ENCODE measurements at places on chromosomes 16 and 17.
A peak's percentile ranks its signal among the peaks of the same experiment; 100 is the strongest.

DNA sequence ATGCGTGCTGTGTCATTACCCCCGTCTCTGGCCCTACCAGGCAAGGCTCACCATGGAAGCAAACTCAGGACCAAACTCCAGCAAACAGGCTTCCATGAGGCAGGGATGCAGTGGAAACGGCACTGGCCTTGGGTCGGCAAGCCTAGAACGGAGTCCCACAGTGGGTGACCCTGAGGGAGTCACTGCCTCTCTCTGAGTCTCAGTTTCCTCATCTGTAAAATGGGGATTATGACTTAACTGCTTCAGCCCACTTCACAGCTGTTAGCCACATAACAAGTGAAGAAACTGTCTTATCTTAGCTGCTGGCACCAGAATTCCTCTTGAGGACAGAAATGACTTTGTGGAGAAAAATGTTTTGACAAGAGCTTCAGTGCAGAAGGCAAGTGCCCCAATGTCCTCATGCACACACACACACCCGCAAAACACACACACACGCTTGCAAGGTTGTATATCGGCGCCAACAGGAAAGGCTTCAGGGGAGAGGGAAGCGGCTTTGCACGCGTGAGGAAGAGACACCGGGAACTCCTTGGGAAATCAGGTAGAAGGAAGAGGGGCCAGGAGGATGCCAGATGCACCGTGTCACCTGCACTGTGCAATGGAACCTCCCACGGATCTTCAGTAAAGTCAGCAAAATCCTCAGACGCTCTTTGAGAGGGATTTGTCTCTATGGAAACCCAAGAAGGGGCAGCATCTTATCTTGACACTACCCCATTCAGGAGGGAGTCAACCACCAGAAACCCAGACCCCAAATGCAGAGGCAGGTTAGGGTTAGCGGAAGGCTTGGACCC is 53.7 kb downstream of the GSG1L start:
- no peak for DNase-seq

- peak; percentile 42 for DNase-seq
Measured at GRCh38 chr16:85717393-85718152, 28.8 kb upstream of the GINS2 start.

DNA sequence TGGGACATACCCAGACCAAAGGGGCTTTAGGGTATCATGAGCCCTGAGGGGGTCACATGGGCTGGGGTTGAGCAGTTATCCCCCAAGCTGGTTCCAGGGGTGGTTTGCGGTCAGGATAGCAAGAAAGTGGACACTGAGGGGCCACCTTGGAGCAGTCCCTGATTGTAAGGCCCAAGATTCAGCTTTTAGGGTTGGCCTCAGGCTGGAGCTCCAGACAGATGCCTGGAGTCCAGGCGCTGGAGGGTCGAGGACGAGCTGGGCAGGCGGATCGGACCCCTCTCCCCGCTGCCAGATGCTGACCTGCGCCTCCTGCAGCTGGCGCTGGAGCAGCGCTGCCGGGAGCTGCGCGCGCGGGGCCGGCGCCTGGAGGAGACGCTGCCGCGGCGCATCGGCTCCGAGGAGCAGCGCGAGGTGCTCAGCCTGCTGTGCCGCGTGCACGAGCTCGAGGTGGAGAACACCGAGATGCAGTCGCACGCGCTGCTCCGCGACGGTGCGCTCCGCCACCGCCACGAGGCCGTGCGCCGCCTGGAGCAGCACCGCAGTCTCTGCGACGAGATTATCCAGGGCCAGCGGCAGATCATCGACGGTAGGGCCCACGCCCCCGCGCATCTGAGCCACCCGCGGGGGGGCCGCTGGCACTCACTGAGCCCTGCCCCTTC is 10.0 kb downstream of the BTBD17 start:
- DNase-seq: no peak

- DNase-seq: no peak
Measured at GRCh38 chr16:67647111-67647651, 2.2 kb downstream of the CARMIL2 start.

DNA sequence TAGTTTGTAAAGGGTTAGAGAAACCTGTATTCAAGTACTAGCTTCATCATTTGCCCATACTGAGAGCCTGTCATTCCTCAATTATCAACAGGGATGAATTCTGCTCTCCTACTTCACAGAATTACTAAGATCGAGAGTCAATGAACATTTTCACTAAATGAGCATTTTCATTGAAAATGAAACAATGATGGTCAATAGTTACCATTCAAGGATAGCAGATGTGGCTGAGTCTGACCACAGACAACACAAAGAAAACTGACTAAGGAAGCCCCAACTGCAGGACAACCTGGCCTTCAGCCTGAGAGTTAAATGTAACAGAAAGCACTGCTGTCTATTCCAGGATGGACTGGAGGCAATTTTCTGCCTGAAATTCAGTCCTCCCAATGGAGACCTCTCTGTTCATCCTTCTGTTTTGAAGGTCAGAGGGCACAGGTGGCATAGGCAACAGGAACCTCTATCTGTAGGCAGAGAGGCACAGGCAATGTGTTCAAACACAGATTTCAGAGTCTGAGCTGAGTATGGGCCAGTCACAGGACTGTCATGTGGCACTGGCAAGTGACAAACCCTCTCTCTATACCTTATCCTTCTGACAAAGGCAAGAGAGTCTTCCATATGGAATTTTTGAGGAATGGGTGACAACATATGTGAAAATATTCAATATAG is 19.5 kb downstream of the TRAF4 start:
- no peak for DNase-seq

- DNase-seq: no peak
Measured at GRCh38 chr17:80253631-80254395, 6.8 kb upstream of the RNF213 start.

- DNase-seq: peak; percentile 58
Measured at GRCh38 chr16:28925386-28926228, 569 bp upstream of the RABEP2 start.

- no peak for DNase-seq
Measured at GRCh38 chr17:63019138-63019873, 53.3 kb downstream of the TANC2 start.

DNA sequence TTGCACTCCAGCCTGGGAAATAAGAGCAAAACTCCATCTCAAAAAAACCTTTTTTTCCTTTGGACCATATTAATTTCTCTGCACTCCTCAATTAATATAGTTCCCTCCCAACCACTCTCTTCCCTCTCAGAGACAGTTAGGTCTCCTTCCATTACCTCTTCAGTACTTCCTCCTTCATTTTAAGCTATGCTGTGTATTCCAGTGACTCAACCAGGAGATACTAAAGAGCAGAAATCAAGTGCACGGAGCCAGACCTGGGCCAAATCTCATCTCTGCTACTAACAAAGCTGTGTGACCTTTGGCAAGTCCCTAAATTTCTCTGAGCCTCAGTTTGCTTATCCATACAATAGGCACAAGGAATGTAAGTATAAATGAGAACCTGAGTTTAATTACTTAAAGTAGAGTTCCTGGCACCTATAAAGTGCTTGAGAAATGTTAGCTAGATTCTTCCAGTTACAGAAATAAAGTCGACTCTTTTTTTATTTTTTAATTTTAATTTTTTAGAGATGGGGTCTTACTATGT is 8.5 kb downstream of the PECAM1 start:
- DNase-seq: no peak

Measured in stimulated activated CD8-positive, alpha-beta memory T cell treated with anti-CD3 and anti-CD28 coated beads, Interleukin-12 subunit alpha, Interleukin-12 subunit beta, amount 100 ng/mL, for 1 hour (primary cell).